ENCODE measurements at places on chromosomes 7 and 10.

DNA sequence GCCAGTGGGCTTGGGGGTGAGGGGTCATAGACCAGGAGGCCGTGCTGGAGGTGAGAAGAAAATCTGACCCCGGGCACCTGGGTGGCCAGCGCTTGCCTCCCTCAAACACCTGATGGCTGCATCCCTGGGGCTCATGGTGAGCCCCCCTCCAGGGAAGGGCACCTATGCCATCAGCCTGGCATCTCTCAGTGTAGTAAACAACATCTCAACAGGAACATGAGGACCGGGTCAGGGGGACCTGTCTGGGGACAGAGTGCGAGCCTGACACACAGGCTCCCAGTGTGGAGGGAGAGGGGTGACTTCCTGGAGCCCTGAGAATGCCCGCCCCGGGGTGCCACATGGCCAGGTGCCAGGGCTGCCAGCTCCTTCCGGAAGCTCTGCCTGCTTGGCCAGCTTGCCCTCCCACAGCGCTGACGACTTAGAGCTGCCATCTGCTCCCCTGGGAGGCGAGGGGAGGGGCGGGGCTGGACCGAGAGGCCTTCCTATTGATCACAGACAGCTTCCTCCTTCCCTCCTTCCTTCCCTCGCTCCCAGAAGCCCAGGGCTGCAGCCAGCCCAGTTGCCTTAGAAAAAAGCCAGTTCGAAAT lies 12.3 kb downstream of the STX1A start:
- DNase-seq, result no peak

DNA sequence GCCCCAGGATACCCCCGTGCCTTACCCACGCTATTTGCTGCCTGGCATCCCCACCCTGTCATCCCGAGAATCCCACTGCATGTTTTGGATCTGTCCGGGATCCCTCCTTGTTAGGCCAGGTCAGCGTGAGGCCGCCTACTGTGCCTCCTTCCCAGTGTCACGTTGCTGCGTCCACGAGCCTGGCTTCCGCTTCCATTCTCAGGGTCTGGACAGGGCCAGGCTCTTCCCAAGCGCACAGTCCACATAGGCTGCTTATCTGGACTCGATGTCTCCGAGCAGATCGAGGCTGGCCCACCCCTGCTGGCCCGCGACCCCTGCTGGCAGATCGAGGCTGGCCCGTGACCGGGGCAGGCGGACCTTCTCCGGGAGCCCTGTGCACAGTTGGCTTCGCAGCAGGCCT lies 27.1 kb downstream of the FOXK1 start:
- no peak for DNase-seq

GRCh38 chr7:129013048-129013724 lies 41.7 kb downstream of the TNPO3 start:
- DNase-seq, result no peak

DNA sequence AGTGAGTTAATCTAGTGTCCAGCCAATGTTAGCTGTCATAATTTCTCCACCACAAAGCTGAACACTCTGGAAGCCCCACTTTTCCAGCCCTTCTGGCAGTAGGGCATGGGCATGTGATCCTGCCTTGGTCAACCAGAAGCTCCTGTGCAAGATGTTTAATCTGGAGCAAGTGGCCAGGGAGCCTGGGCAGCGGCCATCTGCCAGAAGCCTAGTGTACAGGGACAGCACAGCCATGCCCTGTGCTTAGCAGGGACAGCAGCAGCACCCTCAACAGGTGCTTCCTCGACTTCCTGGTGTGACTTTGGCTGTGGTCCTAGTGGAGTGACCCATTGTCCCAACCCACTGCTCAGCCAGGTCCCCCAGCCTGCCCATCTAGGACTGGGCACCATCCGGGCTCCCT lies 10.3 kb downstream of the RBP3 start:
- DNase-seq, result no peak

DNA sequence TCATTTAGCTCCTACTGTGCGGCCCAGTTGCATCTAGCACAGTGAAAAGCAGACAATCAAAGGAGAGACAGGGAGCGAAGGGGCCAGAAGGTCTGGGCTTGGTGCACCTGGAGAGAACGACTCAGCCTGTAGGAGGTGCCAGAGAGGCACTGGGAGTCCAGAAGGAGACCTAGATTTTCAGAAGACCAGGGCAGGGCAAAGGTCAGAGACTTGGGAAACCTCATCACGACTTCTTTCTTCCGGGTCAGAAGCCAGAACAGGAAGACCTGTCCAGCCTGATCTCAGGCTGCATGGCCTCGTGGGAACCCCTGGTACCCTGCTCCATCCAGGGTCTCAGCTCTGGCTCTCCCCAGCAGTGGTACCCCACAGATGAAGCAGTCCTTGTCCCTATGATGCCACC lies 5.2 kb downstream of the AGAP3 start:
- no peak for DNase-seq

- DNase-seq, result no peak
Observed at GRCh38 chr7:100639995-100640516, 1.3 kb downstream of the TFR2 start.

- DNase-seq, result no peak
Observed at GRCh38 chr7:149433124-149433523, 27.7 kb downstream of the ZNF777 start.

GRCh38 chr7:43296306-43296705 lies 183.9 kb downstream of the HECW1 start:
- DNase-seq, result no peak

- no peak for DNase-seq
Observed at GRCh38 chr10:76133597-76134255, 702.3 kb downstream of the LRMDA start.

DNA sequence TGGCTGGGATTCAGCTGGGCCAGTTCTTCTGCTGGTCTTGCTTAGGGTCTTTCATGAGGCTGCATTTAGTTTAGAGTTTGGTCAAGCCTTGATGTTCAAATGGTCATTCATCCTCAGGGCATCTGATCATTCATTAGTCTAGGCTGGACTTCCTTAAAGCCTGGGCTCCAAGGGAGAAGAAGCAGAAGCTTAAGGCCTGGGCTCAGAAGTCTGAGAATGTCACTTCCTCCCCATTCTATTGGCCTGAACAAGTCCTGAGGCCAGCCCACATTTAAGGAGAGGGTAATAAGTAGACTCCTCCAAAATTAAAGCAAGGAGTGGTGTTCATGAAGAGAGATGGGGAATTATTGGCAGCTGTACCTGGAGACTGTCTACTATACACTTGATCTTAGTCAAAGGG lies 193.2 kb upstream of the HABP2 start:
- DNase-seq, result no peak

DNA sequence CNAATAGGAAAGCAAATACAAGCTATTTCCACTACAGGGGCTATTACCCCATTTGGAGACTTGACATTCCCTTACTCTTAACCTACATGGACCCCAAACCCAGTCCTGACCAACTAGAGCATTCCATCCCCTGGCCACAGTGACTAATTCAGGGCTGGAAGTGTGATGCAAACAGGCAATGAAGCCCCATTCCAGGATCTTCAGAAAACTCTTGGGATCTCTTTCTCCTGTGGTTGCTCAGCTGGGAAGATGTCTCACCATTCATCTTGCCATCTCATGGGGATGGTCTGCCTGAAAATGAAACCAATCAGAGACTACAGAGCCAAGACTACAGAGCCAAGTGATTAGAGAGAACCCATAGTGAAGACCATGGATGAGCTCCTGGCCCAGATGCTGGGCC lies 206.2 kb downstream of the ZNF365 start:
- DNase-seq, result no peak

DNA sequence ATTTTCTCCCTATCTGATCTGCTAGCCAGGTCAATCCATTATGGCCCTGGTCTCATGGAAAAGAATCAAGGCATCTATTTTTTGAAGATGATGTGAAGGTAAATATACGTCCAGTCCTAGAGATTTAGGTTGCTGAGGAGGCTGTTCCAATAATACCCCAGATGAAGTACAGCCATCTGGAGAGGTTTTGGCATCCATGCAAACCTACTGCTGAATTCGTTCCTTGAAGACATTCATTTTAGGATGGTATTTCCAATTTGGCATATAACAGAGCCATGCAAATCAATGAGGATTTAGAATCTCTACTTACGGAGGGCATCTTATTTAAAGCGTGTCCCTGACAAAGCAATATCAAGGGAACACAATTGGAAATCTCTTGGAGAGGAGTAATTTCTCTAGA lies 465.5 kb downstream of the KCNMA1 start:
- DNase-seq, result no peak

All from activated CD8-positive, alpha-beta memory T cell treated with anti-CD3 and anti-CD28 coated beads for 1 hour (primary cell).